ENCODE measurements at places on chromosomes 3 and 15.
A peak's percentile ranks its signal among the peaks of the same experiment; 100 is the strongest.

DNA sequence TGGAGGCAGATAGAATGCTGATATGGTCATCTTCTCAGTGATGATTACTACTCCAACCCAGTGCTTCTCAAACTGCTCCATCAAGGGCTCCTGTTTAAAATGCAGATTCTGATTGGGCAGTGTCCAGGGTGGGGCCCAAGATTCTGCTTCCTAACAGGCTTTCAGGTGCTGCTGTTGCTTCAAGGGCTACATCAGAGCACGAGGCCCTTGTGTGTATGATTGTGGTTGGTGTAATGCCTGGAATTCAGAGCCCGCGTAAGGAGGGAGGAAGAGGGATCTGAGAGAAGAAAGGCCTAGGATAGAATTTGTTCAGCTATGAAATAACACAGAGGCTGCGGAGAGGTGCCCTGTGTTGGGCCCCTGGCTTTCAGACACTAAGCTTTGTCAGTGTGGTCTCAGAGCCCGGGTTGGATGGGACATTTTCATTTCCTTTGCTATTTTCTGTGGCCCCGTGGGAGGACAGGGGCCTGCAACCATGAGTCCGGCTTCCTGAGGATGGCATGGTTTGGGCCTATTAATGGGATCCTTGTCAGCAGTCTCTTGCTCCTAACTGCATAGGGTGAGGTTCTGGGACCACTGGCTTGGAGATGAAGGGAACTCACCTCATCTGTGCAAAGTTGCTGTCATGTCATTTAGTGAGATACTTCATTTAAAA is 53.0 kb downstream of the ATP1B3 start:
- no peak for DNase-seq

- peak; percentile 7 for DNase-seq
Measured at GRCh38 chr3:109050591-109051167, 67.3 kb downstream of the MORC1 start.

- no peak for DNase-seq
Measured at GRCh38 chr3:197350446-197350845, 52.0 kb upstream of the DLG1 start.

DNA sequence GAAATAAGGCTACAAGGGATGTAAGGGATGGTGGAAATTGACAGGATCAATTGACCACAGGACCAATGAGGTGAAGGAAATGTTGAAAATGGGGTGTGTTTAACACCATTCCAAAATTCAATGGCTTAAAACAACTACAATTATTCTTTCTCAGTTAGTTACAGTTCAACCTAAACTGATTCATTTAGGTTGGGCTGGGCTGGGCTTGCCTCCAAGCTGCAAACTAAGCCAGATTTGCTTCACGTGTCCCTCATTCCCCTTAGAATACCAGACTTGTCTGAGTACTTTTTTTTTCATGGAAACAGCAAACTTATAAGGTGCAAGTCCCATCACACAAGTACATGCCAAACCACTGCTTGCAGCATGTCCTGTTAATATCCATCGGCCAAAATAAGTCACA is 280.1 kb downstream of the NEK10 start:
- no peak for DNase-seq

DNA sequence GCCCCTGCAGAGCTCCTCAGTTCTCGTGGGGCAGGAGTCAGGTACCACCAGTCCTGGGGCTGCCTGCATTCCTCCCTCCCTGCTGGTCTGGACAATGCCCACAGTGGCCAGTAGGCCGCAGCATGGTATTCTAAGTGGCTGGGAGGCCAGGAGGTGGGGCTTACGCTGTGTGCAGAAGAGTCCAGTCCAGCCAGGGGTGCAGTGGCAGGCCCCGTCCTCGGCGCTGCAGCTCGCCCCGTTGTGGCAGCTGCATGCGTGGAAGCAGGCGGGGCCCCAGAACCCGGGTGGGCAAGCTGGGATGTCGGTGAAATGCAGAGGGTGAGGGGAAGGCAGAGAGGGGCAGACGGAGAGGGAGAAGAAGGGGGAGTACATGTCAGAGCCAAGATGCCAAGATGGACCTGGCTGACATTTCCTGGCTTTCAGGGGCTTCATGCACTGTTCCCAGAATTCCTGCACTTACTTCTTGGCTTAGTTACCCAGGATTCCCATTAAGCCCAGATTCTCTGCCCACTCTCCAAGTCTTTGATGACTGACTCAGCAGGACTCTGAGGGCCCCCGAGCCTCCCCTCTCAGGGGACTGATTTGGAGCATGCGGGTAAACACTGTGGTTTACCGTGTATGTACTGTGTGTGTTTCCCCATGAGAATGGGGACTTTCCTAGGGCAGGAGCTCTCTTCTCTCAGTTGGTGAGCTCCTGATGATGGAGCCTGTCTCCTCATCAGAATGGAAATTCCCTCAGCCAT is 47.5 kb downstream of the RAB11A start:
- DNase-seq, result peak; percentile 57

- peak; percentile 89 for DNase-seq
Measured at GRCh38 chr15:98896002-98896721, 111.4 kb downstream of the PGPEP1L start.
